Cardiac septum (tissue), 1 donor: ENCODE measurements at places on chromosomes 7 and 10. TPM values are rescaled to one million over a fixed set of nuclear protein-coding genes. Genes with fewer than 3 reads are reported as not detected.

The ZNF727 gene
- total RNA-seq = 1.4 TPM

The DPYSL4 gene
- 55.4 TPM for total RNA-seq

The EVX1 gene
- total RNA-seq = not detected

The DNAJC12 gene
- 4.0 TPM for total RNA-seq

The COL13A1 gene
- total RNA-seq = 9.5 TPM

The CDK14 gene
- 25.7 TPM for total RNA-seq

The NAT16 gene
- total RNA-seq = not detected

The MKRN1 gene
- total RNA-seq = 95.0 TPM

The RBP3 gene
- not detected for total RNA-seq

The MBL2 gene
- not detected for total RNA-seq

The TRIM50 gene
- not detected for total RNA-seq

The BEND7 gene
- 14.0 TPM for total RNA-seq

The GBX1 gene
- total RNA-seq = 0.57 TPM

The COMTD1 gene
- total RNA-seq = 29.2 TPM

The OR2A42 gene
- not detected for total RNA-seq

The MEIG1 gene
- 0.54 TPM for total RNA-seq

The AOAH gene
- total RNA-seq = 1.6 TPM

The HOXA2 gene
- 0.30 TPM for total RNA-seq

The NME8 gene
- not detected for total RNA-seq

The ASZ1 gene
- total RNA-seq = not detected

The OR6B1 gene
- not detected for total RNA-seq

The C10orf62 gene
- 0.51 TPM for total RNA-seq

The UPK3BL1 gene
- 10.3 TPM for total RNA-seq

The NOS3 gene
- total RNA-seq = 26.5 TPM

The KLLN gene
- 0.24 TPM for total RNA-seq

The CRYGN gene
- not detected for total RNA-seq

The EPO gene
- total RNA-seq = not detected

The ITGA8 gene
- total RNA-seq = 2.5 TPM

The MCM10 gene
- total RNA-seq = 0.22 TPM

The LIPF gene
- not detected for total RNA-seq

The TRPV6 gene
- not detected for total RNA-seq

The SYT15B gene
- total RNA-seq = 4.6 TPM

The CDK1 gene
- total RNA-seq = 0.35 TPM

The OR2F2 gene
- not detected for total RNA-seq

The MYL10 gene
- total RNA-seq = not detected

The EPC1 gene
- total RNA-seq = 27.1 TPM

The RASSF4 gene
- 47.5 TPM for total RNA-seq

The GHRHR gene
- total RNA-seq = not detected
